Keratinocyte (primary cell): ENCODE measurements at places on chromosomes 13 and 19.

GRCh38 chr19:898663-899062 is 5.4 kb downstream of the RNU6-9 start:
- no peak for DNase-seq

- no peak for DNase-seq
Observed at GRCh38 chr19:49590971-49591730, at the start of gene PRR12. TSS of gene PRR12 (plus strand) at chr19:49591182. CDS start at chr19:49591655, 473 bp downstream.

- no peak for DNase-seq
Observed at GRCh38 chr19:54137699-54138488, at the start of gene CNOT3. TSS of gene CNOT3 (plus strand) at chr19:54137762. CDS start at chr19:54142979, 5,217 bp downstream.

- no peak for DNase-seq
Observed at GRCh38 chr13:112735791-112736190, 46.0 kb downstream of the ATP11A start.

DNA sequence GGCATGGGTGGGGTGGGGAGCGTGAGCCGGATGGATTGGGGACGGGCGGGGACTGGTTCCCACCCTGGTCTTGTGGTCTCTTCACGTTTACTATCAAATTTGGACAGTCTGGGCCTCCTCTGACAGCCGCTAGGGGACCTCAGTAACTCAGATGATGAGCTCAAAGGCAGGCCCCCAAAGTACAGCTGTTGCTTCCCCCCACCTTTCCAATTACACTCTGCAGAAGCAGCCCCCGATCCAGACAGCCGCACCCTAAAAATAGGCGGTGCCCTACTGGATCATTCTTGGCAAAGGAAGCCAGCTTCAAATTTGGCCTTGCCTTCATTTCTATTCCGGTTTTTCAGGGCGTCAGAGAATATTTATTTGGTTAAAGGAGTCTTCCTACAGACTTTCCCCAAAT is 1.9 kb upstream of the FOXO1 start:
- DNase-seq: no peak

DNA sequence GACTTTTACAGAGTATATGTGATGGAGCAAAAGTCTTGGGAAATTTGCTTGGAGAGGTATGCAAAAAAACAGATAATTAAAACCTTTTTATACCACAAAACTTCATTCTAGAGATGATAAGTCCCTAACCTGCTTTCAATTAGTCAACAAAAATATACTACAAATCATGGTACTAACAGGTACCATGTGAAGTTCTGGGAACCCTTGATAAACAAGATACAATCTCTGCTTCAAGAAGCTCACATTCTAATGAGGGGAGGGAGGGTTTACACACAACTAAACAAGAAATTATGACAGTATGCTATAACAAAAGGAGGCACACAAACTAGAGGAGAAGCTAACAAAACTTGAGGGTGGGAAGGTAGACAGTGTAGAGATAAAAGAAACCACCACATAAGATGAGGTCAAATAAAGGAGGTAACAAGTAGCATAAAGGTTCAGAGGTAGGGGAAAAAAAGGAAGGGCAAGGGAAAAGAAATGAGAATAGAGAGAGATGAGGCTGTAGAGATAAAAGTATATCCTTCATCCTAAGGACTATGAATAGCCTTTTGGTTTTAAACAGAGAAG is 91.4 kb downstream of the MYCBP2 start:
- no peak for DNase-seq

DNA sequence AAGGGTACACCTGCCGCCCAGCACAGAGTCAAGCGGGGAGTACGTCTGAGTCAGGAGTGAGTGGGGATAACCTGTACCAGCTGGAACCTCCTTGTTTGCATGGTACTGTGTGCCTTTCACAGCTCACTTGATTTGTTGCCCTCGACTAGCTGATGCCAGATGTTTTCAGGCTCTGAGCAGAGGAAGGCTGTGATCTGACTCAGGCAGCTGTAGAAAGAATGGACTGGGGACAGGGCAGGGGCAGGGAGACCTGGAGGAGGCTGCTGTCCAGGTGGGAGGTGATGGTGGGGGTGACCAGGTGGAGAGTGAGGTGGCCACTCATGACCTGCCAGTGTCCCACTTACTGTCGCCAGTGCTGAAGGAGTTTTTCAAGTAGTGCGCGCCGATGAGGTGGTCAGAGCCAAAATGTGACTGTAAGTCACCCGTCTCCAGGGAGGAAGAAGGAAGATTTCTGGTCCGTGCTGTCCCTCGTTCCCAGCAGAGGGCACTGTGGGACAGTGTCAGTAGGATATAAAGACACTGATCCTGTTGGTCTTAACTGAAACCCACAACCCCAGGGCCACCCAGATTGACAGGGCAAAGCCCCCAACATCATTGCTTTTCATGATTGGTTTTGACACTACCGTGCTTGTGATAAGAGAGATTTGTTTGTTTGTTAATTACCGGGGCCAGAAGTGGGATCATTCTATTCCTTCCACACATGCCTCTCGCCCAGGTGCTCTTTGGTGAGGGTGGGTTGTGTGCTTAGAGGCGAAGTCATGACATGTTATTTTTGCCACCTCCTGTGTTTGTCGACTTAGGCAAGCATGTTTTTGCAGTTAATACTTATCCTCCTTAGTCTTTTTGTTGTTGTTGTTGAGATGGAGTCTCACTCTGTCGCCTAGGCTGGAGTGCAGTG is 128.4 kb downstream of the DPF1 start:
- DNase-seq: peak; percentile 9
